WTC11 (cell line): ENCODE measurements at places on chromosomes 4 and X. TPM values are rescaled to one million over a fixed set of nuclear protein-coding genes. Genes with fewer than 3 reads are reported as not detected.

The CT83 gene
- not detected in 3 replicates for total RNA-seq

The MAGEA4 gene
- total RNA-seq, result 3.2 to 11.4 TPM (median 11.3 TPM) in 3 replicates

The SCD5 gene
- 4.6 to 6.3 TPM (median 4.9 TPM) in 3 replicates for total RNA-seq

The XAGE2 gene
- not detected in 3 replicates for total RNA-seq

The PNMA5 gene
- total RNA-seq, result 0.13 to 0.27 TPM (median 0.25 TPM) in 3 replicates

The IRS4 gene
- 10.5 to 11.4 TPM (median 11.0 TPM) in 3 replicates for total RNA-seq

The FGB gene
- 2.0 to 3.5 TPM (median 2.3 TPM) in 3 replicates for total RNA-seq

The OTUD4 gene
- total RNA-seq, result 38.7 to 44.6 TPM (median 40.7 TPM) in 3 replicates

The SPIN2A gene
- total RNA-seq, result 2.3 to 4.5 TPM (median 2.5 TPM) in 3 replicates

GRCh38 chr4:94302191-94302590 is 40.4 kb downstream of the HPGDS start:
- no peak overlapping the region for H3K4me3 ChIP-seq
- H3K4me1 ChIP-seq, result peaks cover 7% of the 10 kb centered on the region
- no peak overlapping the region for H3K27ac ChIP-seq
- DNase-seq, result no peak
- no peaks in the 10 kb centered on the region for H3K36me3 ChIP-seq

DNA sequence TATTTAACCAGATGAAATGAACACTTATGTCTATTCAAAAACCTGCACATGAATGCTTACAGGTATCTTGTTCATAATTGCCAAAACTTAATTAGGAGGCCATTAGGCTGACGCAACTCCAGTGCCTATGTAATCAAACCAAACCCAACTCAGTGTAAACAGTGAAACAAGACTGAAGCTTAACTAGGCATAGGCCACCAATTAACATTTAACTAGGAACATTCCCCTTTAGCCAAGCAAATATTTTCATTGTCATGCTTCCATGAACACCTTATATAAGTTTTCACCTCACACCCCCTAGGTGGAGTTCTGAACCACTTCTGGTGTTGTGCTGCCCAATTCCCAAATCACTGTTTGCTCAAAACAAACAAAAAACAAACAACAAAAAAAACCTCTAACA is 686.0 kb downstream of the STPG2 start:
- H3K27me3 ChIP-seq, result no peaks in the 10 kb centered on the region
- H3K4me1 ChIP-seq, result peaks cover 31% of the 10 kb centered on the region
- H3K4me3 ChIP-seq, result no peak overlapping the region
- H3K27ac ChIP-seq, result no peak overlapping the region
- DNase-seq, result no peak
- peaks cover 12% of the 10 kb centered on the region for H3K36me3 ChIP-seq

- H3K4me1 ChIP-seq, result peaks cover 11% of the 10 kb centered on the region
- no peak for DNase-seq
- H3K36me3 ChIP-seq, result peaks cover 3% of the 10 kb centered on the region; the same call in 1 of the 2 replicates
- H3K27ac ChIP-seq, result no peak overlapping the region
- no peaks in the 10 kb centered on the region for H3K27me3 ChIP-seq
Measured at GRCh38 chr4:151750156-151750555, 10.7 kb downstream of the GATB start.

GRCh38 chrX:30973784-30974427 is 84.9 kb upstream of the TAB3 start:
- H3K36me3 ChIP-seq, result no peaks in the 10 kb centered on the region
- peaks cover 10% of the 10 kb centered on the region; the same call in 1 of the 2 replicates for H3K27me3 ChIP-seq
- H3K27ac ChIP-seq, result no peak overlapping the region
- H3K4me3 ChIP-seq, result no peak overlapping the region
- peaks cover 14% of the 10 kb centered on the region for H3K4me1 ChIP-seq

- 0 out of 2 replicates have a peak, but pooled peaks cover 2% of the 10 kb centered on the region for H3K4me1 ChIP-seq
- peak; percentile 89 for DNase-seq
- H3K27ac ChIP-seq, result 0 out of 2 replicates have a peak overlapping the region, but pooled peaks have one; percentile 24
- H3K4me3 ChIP-seq, result no peak overlapping the region
Measured at GRCh38 chr4:8468746-8469535, 28.4 kb downstream of the TRMT44 start.

DNA sequence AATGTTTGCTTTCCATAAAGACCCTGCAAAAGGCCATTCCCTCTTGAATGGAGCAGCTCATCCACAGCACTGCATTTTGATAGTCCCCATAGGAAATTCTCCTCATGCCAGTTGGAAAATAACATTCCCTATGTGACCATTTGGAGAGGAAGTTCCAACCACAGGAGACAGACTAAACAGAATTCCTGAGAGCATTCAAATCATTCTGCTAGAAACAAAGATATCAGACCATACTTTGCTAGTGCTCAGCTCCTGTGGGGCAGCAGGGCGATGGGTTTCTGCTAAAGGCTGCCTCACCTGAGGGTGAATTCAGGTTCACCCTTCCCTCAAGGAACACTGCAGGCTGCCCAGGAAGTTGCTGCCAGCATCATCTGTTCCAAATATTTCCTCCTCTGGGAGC is 58.8 kb downstream of the LNX1 start:
- H3K4me1 ChIP-seq, result peaks cover 52% of the 10 kb centered on the region
- no peaks in the 10 kb centered on the region for H3K36me3 ChIP-seq
- no peak overlapping the region for H3K27ac ChIP-seq
- no peak for DNase-seq

DNA sequence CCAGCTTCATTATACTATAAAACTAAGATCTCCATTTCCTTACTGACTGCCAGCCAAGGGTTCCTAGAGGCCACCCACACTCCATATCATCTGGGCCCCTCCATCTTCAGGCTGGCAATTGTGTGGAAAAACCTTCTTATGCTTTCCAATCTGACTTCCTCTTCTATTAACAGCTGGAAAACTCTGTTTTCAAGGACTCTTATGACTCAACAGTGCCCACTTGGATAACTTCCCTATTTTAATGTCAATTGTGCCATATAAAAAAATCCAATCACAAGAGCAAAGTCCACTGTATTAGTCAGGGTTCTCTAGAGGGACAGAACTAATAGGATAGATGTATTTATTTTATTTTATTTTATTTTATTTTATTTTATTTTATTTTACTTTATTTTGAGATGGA is 41.0 kb upstream of the CPEB2 start:
- no peaks in the 10 kb centered on the region for H3K4me1 ChIP-seq
- DNase-seq, result no peak
- no peaks in the 10 kb centered on the region for H3K36me3 ChIP-seq

DNA sequence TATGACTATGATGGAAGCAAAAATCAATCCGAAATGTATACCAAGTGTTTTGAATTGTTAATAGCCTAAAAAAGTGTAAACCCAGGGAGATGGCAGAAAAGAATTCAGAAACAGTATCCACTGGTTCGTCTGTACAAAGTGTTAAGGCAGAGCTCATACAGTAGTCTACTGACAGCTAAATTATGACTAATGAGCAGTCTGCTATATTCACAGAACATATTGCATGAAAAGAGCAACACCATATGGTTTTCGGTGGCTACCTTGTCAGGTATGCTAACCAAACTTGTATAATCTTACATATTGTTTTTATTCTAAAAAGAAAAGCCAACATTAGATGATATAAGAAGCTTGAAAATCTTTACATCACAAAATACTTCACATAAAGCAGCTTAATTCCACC is 18.5 kb downstream of the EPHA5 start:
- H3K27ac ChIP-seq, result no peak overlapping the region; the same call in 1 of the 2 replicates
- no peaks in the 10 kb centered on the region for H3K36me3 ChIP-seq
- no peak overlapping the region for H3K4me3 ChIP-seq
- no peaks in the 10 kb centered on the region for H3K27me3 ChIP-seq
- DNase-seq, result no peak

DNA sequence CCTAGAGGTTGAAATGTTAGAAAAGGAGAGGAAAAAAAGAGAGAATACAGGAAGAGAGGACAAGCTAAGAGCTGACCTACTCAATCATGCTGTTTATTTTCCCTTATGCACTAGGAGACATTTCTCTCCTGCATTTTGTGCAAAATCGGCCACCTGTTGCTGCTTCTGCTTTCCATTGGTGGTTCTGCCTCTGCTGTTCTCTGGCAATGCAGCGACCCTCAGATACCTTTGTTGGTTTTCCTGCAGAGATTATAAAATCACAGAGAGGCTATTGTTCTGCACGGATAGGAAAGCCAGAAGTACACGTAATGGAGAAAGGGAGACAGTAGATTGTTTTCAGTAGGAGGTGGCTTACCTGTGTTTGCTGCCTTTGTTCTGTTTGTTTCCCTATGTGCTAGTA is 108.9 kb downstream of the UNC5C start:
- H3K27ac ChIP-seq, result no peak overlapping the region
- no peaks in the 10 kb centered on the region for H3K27me3 ChIP-seq
- no peak overlapping the region for H3K4me3 ChIP-seq
- no peaks in the 10 kb centered on the region for H3K36me3 ChIP-seq
- peaks cover 12% of the 10 kb centered on the region for H3K4me1 ChIP-seq
- no peak for DNase-seq

- H3K4me1 ChIP-seq, result no peaks in the 10 kb centered on the region
- H3K36me3 ChIP-seq, result no peaks in the 10 kb centered on the region
- no peak for DNase-seq
- H3K27ac ChIP-seq, result no peak overlapping the region
- no peak overlapping the region for H3K4me3 ChIP-seq
- H3K27me3 ChIP-seq, result no peaks in the 10 kb centered on the region
Measured at GRCh38 chr4:53510321-53510720, 81.0 kb downstream of the LNX1 start.

DNA sequence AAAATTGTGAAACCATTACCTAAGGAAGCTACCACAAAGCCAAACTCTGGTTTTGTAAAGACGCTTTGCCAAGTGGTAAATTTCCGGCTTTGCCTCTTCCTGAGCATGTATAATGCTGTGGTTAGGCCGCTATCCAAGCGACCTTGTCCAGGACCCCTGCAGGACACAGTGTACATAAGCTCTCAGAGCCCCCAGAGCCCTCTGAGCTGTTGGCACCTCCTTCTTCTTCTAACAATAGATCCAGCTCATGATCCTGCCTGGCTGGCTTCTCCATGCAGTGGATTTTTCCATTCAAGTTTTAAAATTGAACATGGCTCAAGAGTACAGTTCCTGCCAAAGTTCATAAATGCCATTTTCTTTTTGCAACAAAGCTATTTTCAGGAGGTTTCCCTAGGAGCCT is 326.7 kb downstream of the MAPK10 start:
- H3K36me3 ChIP-seq, result no peaks in the 10 kb centered on the region
- DNase-seq, result no peak
- no peaks in the 10 kb centered on the region for H3K27me3 ChIP-seq
- H3K27ac ChIP-seq, result no peak overlapping the region
- H3K4me1 ChIP-seq, result peaks cover 15% of the 10 kb centered on the region
- no peak overlapping the region for H3K4me3 ChIP-seq

DNA sequence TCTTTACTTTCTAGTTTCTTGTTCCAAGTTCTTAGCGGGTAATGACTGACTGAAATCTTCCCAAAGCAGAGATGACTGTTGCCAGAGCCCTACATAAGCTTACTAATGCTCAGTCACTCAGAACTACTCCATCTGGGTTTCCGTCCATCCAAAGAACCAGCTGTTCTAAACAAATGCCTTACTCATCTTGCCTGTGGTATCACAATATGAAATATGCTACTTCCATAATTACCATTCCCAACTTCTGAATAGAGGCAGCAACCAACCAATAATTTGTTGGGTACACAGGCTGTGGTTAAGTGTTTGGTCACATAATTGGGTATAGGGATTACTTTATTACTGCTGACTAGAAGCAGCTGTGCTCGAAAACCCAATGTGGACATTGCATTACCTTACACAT is 930.2 kb upstream of the DIAPH2 start:
- no peak for DNase-seq
- peaks cover 10% of the 10 kb centered on the region; the same call in 1 of the 2 replicates for H3K4me1 ChIP-seq
- no peaks in the 10 kb centered on the region for H3K27me3 ChIP-seq
- no peak overlapping the region for H3K4me3 ChIP-seq

DNA sequence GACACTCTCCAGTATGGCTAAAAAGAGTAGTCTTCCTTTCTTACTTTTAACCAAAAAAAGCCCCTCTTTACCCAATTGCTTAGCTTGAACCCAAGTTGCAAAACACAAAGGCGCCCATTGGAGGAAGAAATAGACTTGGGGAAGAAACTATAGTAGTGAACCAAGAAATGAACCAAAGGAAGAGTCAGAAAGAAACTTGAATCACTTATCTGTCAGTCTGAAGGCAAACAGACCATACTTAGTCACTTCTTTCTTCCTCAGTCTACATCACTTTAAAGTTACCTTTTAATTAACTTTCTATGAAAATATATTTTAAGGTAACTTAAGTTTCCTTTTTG is 161.4 kb upstream of the GIMD1 start:
- no peak overlapping the region for H3K4me3 ChIP-seq
- no peaks in the 10 kb centered on the region for H3K27me3 ChIP-seq
- no peak overlapping the region for H3K27ac ChIP-seq
- no peaks in the 10 kb centered on the region for H3K36me3 ChIP-seq
- H3K4me1 ChIP-seq, result no peaks in the 10 kb centered on the region

DNA sequence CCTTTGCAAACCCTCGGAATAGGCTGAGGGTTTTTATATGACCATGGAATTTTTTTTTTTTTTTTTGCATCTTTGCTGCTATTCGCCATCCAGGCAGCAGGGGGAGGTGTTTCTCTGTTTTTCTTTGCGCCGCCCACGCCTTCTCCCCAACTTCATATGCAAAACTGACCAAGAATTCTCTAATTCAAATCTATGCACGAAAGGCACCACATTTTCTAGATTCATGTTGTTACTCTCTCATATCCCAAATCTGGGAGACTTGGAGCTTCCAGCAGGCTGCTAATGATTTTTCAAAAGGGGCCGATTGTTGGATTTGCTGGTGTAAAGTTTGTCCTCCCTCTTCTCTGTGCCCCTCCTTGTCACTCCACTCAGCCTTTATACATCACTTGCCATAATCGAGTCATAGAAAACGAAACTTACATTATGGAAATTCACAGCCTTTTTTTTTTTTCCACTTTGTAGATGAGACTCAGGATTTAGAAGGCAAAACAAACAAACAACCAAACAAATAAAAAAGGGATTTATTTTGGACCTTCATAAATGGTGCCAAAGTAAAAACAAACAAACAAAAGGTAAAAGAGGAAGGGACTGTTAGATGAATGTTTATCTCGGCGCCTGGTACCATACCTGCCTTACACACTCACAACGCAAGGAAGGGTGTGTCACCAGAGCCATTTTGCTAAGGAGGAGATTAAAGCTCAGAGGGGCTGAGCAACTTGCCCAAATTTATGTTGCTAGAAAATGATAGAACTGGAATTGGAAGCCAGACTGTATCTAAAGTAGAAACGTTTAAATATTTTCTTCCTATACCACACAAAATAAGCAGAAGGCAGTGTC is 29.3 kb upstream of the BOD1L1 start:
- peaks cover 20% of the 10 kb centered on the region for H3K4me1 ChIP-seq
- DNase-seq, result peak; percentile 32
- H3K27me3 ChIP-seq, result no peaks in the 10 kb centered on the region

GRCh38 chr4:25406081-25406692 is 29.1 kb downstream of the ANAPC4 start:
- peaks cover 57% of the 10 kb centered on the region for H3K36me3 ChIP-seq
- DNase-seq, result no peak
- no peaks in the 10 kb centered on the region for H3K27me3 ChIP-seq
- H3K4me1 ChIP-seq, result no peaks in the 10 kb centered on the region
- no peak overlapping the region for H3K4me3 ChIP-seq

- DNase-seq, result no peak
- peaks cover 70% of the 10 kb centered on the region for H3K36me3 ChIP-seq
- H3K27me3 ChIP-seq, result no peaks in the 10 kb centered on the region
- H3K4me1 ChIP-seq, result no peaks in the 10 kb centered on the region
- H3K4me3 ChIP-seq, result no peak overlapping the region
Measured at GRCh38 chr4:160110891-160111290, 1008.0 kb downstream of the RAPGEF2 start.

GRCh38 chr4:52051615-52052474 is 741 bp downstream of the SPATA18 start:
- H3K4me1 ChIP-seq, result peaks cover 36% of the 10 kb centered on the region
- H3K27me3 ChIP-seq, result peaks cover 24% of the 10 kb centered on the region
- DNase-seq, result peak; percentile 91
- H3K36me3 ChIP-seq, result peaks cover 12% of the 10 kb centered on the region
- H3K27ac ChIP-seq, result peak overlapping the region; percentile 80
